Iris pigment epithelial cell (primary cell): ENCODE measurements at places on chromosomes 4 and X.

- DNase-seq, result no peak
These were observed 7.2 kb downstream of the CRMP1 start for GRCh38 chr4:5885733-5886132.

GRCh38 chr4:93495346-93495745 lies 333.2 kb upstream of the ATOH1 start:
- no peak for DNase-seq

- DNase-seq, result no peak
These were observed 200.4 kb upstream of the GYPA start for GRCh38 chr4:144340931-144341330.

DNA sequence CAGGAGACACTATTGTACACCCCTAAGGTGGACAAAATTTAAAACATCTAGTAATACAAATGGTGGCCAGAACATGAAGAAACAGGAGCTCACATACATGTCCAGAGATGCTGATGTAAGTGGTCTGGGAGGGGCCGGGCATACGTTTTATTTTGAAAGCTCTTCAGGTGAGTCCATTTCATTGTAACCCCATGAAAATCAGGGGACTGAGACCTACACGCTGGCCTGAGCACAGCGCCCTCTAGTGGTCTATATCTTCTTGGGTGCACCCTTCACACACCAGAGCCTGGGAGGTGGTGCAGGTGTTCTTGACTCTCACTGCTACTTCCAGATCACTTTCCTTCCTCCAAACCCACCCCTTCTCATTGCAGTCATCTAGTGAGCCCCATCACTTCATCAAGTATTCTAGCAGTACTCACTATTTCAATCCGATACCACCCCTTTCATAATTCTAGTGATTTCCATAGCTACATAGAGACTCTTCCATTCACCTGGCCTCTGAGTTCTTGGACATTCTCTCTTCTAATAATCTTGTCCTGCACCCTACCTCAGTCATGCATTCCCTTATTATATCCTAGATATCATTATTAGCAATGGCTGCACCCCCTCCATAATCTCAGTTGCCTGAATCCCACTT lies 4.3 kb upstream of the TLR6 start:
- peak; percentile 64 for DNase-seq

DNA sequence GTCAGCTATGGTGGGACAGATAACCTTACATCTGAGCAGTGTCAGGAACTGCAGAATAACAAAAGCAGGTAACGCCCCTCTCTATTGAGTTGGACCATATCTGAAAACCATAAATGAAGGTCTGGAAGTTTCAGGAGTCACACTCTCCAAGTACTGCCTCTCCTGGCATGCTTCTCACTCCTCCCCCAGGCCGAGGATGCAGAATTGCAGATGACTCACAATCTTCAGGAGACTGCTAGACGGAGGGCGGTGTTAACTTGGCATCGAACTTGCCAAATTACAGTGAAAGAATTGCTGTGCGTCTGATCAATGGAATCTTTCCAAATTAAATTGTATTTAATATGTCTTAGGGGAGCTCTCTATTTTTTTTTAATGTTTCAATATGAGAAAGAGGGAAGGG lies 67.1 kb upstream of the TRIM2 start:
- DNase-seq, result peak; percentile 92

GRCh38 chrX:151973060-151973661 lies 1.3 kb downstream of the GABRE start:
- peak; percentile 22 for DNase-seq

GRCh38 chrX:72399816-72400215 lies 94.1 kb upstream of the CITED1 start:
- peak; percentile 10 for DNase-seq

- peak; percentile 31 for DNase-seq
These were observed 365.5 kb upstream of the BOD1L1 start for GRCh38 chr4:13992975-13993520.

- no peak for DNase-seq
These were observed 671 bp upstream of the FHIP1A start for GRCh38 chr4:151408380-151408629.

DNA sequence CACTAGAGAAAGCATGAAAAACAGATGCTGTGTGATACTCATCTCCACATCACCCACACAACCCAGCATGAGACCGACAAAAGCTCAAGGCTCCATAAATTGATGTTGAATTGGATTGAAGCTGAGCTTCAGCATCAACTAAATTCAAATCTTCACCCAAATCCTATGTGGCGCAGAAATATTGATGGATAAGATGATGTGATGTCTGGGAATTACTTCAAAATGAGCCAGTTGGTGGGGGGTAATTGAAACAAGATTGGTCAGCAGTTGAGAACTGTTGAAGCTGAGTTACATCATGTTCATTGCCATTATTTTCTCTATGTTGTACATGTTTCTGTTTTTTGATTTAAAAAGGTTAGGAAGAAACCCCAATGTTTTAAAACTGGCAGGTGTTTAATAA lies 166.5 kb upstream of the STS start:
- no peak for DNase-seq

DNA sequence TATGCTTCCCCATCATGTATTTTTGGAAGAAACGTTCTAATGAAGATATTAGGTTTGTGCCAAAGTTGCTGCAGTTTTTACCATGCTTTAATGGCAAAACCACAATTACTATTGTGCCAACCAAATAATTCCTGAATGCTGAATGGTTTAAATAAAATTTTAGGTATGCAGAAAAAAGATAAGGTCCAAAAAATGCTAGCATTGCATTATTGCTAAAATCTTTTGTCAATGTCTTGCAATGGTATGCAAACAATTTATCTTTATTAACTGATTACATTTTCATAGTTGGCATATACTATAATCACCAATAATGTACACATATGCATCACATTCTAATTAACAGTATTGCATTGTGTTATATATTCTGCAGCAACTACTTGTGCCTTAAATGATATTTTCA lies 1657.4 kb upstream of the IGFBP7 start:
- DNase-seq, result no peak

DNA sequence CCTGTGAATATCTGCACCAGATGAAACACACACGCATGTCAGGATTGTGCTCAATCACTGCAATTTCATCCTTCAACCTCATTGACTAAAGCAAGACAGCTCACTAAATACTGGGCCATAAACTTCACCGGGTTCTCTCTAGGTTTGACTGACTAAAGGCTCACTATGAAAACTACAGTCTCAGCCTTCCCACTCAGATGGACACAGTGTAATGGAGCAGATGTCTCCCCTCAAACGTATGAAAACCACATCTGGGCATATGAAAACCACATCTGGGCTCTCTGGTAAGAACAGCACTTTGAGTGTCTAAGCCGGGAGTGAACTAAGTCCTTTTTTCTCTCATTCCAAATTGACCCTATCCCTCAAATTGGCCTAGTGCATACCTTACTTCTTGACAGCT lies 15.2 kb downstream of the GEMIN8 start:
- no peak for DNase-seq

DNA sequence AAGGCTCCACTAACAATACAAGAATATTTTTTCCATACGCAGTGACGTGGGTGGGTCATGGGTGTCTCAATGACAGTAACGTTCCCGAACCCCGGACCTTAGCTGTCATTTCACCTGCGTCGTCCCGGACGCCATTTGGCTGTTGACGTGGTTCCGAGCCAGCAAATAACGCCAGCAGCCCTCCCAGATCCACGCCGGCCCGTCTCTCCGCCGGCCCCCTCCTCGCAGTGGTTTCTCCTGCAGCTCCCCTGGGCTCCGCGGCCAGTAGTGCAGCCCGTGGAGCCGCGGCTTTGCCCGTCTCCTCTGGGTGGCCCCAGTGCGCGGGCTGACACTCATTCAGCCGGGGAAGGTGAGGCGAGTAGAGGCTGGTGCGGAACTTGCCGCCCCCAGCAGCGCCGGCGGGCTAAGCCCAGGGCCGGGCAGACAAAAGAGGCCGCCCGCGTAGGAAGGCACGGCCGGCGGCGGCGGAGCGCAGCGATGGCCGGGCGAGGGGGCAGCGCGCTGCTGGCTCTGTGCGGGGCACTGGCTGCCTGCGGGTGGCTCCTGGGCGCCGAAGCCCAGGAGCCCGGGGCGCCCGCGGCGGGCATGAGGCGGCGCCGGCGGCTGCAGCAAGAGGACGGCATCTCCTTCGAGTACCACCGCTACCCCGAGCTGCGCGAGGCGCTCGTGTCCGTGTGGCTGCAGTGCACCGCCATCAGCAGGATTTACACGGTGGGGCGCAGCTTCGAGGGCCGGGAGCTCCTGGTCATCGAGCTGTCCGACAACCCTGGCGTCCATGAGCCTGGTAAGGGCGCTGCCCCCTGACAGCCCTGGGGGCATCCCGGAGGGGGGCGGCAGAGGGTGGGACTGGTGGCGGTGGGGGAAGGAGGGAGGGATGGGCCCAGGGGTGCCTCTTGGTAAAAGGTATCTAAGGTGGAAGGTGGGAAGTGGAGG lies at the start of gene CPE:
TSS of gene CPE (plus strand) at position 264 of the 933 bp plus-strand sequence. CDS start at position 478, 214 bp downstream.
- DNase-seq, result peak; percentile 62

GRCh38 chr4:175290401-175290800 lies 372.2 kb downstream of the ADAM29 start:
- DNase-seq, result peak; percentile 99

- no peak for DNase-seq
These were observed 130.8 kb upstream of the PDLIM3 start for GRCh38 chr4:185666156-185666555.

DNA sequence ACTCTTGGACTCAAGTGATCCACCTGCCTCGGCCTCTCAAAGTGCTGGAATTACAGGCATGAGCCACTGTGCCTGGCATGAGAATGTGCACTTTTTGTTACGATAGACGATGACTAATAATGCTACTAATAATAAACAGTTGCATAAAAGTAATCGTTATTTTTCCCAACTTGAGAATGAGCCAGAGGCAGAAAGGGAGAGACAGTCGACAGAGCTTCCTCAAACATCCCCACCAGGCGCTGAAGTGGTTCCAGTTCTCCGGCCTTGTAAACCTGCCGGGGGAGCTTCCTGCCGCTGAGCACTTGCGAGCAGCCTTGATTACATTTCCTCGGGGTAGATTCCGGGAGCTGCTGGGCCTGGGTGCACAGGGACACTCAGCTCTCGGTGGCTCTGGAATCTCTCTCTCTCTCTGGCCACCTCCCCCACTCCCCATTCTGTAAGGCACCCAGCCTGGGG lies 8.9 kb upstream of the HTRA3 start:
- peak; percentile 93 for DNase-seq

GRCh38 chr4:141006242-141006802 lies 126.9 kb downstream of the RNF150 start:
- DNase-seq, result no peak

DNA sequence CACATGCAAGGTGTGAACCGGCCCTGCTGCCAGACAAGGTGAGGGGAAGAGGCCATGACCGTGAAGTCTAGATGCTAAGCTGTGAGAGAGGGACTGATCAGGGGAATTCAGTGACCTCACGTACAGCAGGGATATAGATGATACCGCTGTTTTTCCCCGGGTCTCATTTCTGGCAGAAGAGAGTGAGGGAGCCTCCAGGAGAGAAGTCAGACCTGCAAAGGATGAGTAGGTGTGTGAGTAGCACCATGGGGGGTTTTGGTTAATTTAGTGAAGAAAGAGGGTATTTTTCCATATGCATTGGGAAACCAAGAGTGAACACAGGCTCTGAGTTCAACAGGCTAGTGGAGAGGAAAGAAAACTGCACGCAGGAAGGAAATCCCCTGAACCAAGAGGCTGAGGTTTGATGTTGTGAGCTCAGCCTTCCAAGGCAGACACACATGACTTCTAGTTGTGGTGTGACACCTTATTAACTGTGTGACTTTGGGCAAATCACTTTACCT lies 127.6 kb upstream of the GATB start:
- no peak for DNase-seq

- DNase-seq, result no peak
These were observed 414.4 kb downstream of the AFF2 start for GRCh38 chrX:148914783-148915182.

GRCh38 chr4:98603683-98604521 lies 54.5 kb downstream of the TSPAN5 start:
- no peak for DNase-seq

DNA sequence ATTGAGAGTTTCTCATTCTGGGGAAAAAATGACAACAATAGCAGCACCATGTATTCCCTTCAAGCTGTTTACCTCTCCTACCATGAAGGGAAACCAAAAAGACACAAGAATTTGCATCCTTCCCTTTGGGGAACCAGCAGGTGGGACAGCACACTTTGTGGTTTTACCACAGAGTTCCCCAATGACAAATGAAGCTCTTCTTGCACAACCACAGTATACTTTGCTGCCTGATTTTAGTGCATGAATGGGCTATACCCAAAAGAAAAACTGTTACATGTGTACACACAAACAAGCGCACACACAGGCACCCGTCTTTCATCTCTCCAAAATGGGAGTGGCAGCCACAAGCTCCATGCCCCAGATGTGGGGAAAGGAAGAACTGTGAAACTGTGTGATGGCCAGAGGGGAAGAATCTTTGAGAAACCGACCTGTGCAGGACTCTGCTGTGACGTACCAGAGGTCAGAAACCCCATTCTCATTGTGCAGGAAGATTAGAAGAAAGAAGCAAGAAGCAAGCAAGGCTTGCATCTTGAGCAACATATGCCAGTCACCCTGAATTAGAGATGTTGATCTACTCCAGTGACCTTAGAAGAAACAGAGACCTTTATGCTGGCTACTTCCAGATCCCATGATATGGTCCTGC lies 2.7 kb upstream of the MAML3 start:
- DNase-seq, result no peak

- no peak for DNase-seq
These were observed 7.6 kb downstream of the UGT8 start for GRCh38 chr4:114606245-114606644.

DNA sequence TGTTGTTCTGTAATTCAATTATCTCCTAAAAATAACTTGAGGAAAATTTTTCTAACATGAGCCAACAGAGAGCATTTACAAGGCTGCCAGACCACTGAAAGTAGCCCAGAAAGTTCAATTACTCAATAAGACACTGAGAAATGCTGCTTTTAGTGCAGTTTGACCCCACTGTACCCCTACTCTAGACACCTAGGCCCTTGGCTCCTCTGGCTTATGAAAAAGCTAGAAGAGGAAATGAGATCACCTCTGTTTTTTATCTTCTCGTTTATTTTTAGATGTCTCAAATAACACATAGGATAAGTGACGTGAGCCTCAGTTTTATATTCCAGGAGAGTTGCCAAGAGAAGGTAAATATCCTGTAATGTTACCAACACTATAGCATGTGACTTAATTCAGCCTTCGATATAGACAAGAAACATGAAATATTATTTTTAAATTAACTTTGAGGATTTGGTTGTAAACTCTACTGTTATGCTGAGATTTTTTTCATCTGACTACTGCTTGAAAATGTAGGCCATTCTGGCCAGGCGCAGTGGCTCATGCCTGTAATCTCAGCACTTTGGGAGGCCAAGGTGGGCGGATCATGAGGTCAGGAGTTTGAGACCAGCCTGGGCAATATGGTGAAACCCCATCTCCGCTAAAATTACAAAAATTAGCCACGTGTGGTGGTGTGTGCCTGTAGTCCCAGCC lies 24.4 kb downstream of the TNIP3 start:
- DNase-seq, result peak; percentile 91

DNA sequence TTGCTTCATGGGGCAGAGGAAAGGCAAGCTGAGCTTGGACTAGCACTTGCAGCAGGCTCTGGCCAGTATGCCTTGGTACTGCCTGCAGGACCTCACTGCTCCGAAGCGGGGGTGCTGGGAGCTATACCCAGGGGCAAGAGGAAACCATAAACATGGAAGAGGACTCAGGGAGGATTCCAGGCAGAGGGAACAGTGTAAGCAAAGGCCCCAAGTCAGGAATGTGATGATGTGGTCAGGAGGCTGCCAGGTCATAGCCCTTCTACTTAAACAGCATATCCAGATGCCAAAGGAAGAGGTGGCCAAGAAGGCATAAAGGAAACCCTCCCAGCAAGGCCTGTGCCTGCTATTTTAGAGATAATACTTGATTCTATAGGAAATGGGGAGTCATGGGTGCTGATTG lies 31.1 kb downstream of the RAB40AL start:
- no peak for DNase-seq

GRCh38 chr4:108370291-108371141 lies 201.8 kb upstream of the LEF1 start:
- DNase-seq, result no peak
